Left renal cortex interstitium (tissue), 4 donors: ENCODE measurements at places on chromosomes 2 and 18.
A peak's percentile ranks its signal among the peaks of the same experiment; 100 is the strongest.

- no peak for DNase-seq
Observed at GRCh38 chr2:1730015-1730927, 14.0 kb downstream of the PXDN start.

- no peak for DNase-seq
Observed at GRCh38 chr18:63273222-63273927, 46.2 kb downstream of the BCL2 start.

DNA sequence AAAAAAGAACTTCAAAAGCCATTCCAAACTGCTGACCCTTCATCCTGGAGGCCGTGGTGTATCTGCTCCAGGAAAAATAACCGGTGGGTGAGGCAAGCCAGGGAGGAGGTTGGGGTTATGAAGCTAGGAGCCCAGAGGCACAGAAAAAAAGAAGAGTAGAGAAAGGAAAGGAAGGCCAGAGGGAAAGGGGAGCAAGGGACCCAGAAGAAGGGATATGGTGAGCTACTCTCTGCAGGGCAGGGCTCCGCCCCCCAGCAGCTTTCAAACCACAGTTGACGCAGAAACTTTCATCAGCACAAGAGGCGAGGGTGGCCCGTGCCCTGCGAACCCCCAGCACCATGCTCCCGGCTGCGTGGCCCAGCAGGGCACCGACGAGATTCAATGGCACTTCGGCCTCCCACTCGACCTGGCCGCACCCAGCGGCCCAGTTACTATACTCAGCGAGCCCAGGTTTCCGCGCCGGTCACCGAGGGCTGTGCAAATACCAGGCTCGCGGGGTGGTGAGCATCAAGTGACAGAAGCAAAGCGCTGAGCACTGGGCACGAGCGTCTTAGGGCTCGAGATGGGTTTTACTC lies 665 bp downstream of the MCM6 start:
- DNase-seq, result peak; percentile 29

- DNase-seq, result no peak
Observed at GRCh38 chr18:9701609-9702349, 6.3 kb upstream of the RAB31 start.
